GM13976 (cell line): ENCODE measurements at places on chromosomes 7 and 10.

GRCh38 chr7:150945171-150945852 lies 32.8 kb downstream of the KCNH2 start:
- DNase-seq, result no peak

DNA sequence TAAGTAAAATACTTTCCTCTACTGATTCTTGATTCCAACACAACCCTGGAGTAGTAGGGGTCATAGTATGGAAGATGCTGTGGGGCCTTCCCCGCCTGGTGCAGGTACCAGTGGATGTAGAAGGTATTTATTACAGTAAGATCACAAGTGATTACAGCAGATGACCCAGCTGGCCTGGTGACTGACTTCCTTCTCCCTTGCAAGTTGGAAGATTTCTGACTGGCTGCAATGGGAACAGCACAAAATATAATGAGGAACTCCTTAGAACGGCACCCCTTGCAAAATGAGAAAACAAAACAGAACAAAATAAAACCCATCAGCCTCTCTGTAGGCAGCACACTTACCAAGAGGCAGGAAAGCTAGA lies 61.7 kb upstream of the TARP start:
- no peak for DNase-seq

DNA sequence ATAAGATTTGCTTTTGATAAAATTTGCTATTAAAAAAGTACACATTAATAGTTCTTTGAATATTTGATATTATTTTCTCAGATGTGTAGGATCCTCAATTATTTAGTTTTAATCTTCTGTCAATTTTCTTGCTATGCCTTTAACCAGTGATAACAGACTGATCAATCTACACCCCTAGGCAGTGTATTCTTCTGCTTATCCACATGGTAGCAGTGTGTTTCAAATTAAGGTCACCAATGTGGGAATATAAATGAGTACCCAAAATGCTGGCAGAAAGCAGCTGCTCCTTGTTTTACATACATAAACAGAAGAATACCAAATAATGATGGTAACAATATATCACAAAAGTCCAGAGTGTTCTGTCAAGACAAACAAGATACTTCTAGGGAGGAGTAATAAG lies 87.0 kb downstream of the SKAP2 start:
- no peak for DNase-seq

DNA sequence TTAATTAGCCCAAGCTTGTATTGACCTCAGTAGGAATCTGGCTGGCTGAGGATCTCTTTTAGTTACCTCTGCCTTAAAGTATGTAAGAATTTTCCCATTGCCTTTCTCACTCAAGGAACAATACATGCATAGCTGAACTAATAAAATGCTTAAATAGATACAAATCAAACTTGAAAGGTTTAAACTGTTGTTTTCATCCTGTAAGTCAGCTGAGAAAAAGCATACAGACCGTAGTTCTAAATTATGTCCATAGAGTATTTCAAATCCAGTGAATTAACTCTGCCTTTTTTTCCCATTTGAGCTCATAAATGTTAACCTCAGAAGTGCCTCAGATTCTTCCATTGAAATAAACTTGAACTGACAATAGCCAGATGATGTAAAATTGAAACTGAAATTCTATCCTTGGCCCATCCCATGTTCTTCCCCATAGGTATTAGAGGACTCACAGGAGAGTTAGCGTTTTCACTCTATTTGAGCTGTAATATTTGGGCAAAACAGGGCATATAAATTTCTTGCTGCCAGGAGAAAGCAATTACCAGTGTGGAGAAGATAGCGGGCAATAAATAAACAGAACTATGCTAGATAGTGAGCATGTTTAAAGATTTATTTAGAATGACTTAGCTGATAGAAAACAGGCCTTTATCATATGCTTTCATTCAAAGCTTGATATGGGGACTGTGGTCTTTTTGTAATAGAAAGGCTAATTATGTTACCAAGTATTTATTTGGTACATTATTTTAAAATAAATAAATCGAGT lies 163.7 kb downstream of the WNT2 start:
- DNase-seq, result no peak

- DNase-seq, result no peak
These were observed 188.5 kb downstream of the JAZF1 start for GRCh38 chr7:27992097-27992496.

DNA sequence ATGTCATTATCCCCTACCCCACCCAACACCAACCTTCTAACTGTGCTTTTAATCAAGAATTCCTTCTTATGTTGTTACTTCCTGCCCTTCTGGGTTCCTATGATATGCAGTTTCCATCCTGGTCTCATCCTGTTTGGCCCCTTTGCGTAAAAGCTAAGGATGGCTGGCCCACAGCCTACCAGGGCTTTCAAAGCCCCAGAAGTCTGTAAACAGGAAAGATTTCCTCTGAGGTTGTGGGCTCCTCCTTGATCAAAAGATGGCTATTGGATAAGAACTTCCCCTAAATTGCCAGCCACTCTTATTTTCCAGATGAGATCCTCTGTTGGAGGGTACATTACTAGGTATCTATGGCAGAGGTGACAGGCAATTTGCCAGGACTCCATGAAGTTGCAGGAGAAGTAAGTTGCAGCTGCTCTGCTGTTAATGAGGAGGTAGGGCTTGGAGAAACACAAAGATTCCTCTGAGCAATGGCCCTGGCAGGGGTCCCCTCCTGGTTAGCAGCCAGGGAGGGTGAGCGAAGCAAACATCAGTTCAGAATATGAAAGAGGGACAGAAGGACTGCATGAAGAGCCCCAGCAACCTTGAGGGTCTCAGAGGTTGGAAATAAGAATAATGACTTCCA lies 32.1 kb downstream of the NRP1 start:
- DNase-seq, result no peak

- peak; percentile 86 for DNase-seq
These were observed 169.3 kb downstream of the SH3PXD2A start for GRCh38 chr10:103685880-103686669.

DNA sequence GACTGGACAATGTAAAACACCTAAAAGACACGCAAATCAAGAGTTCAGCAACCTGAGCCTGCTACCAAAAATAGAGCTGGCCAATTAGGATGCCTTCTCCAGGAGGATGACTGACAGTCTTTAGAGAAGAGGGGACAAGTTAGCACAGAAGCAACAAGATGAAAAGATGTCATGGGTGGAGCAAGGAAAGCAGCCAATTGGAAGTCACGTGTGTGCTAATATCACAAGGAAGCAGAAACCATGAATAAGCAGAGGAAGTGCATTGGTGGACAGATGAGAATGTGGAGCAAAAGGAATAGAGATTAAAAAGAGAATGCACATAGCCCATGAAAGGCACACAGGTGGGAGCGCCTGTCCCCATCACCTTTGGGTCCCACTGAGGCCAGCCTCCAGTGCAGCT lies 148.1 kb downstream of the SLC25A13 start:
- DNase-seq, result no peak

GRCh38 chr10:4909118-4909517 lies 54.1 kb upstream of the AKR1C1 start:
- no peak for DNase-seq

- DNase-seq, result no peak
These were observed 92.7 kb upstream of the GDF10 start for GRCh38 chr10:47207281-47207615.

- peak; percentile 31 for DNase-seq
These were observed 102.9 kb upstream of the FAM20C start for GRCh38 chr7:89232-90019.

GRCh38 chr10:88070080-88070880 lies 206.9 kb downstream of the PTEN start:
- no peak for DNase-seq

- DNase-seq, result no peak
These were observed 5.3 kb downstream of the MMRN2 start for GRCh38 chr10:86952106-86952505.

GRCh38 chr7:77813180-77813579 lies 14.6 kb downstream of the PHTF2 start:
- no peak for DNase-seq

GRCh38 chr10:59829601-59830000 lies 76.3 kb upstream of the MRLN start:
- peak; percentile 23 for DNase-seq

GRCh38 chr7:153887749-153888569 lies 164.2 kb upstream of the DPP6 start:
- DNase-seq, result no peak

DNA sequence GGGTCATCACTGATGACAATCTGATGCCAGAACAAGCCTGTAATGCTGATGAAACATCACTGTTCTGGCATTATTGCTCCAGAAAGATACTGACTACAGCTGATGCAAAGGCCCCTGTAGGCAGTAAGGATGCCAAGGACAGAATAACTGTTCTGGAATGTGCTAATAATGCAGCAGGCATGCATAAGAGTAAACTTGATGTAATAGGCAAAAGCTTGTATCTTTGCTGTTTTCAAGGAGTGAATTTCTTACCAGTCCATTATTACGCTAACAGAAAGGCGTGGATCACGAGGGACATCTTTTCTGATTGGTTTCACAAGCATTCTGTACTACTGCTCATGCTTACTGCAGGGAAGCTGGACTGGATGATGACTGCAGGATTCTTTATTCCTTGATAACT lies 18.7 kb downstream of the LCOR start:
- no peak for DNase-seq

GRCh38 chr10:51783941-51784340 lies 84.5 kb upstream of the CSTF2T start:
- DNase-seq, result no peak

- no peak for DNase-seq
These were observed 193.0 kb upstream of the SHH start for GRCh38 chr7:156005202-156005691.

DNA sequence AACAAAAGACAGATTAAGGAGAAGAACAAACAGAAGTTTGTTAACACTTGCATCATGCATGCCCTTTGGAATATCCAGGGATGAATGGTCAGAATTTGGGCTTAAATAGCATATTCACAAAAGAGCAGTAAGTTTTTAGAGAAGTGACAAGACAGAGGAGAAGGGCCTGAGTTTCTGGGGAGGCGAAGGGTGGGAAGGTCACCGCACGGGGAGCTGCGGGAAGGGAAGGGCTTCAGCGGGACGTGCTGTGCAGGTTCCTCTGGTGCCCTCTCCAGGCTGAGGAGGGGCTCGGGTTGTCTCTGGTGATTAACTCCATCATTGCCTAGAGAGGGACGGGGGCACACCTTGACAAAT lies 10.4 kb upstream of the ZNF22 start:
- no peak for DNase-seq

DNA sequence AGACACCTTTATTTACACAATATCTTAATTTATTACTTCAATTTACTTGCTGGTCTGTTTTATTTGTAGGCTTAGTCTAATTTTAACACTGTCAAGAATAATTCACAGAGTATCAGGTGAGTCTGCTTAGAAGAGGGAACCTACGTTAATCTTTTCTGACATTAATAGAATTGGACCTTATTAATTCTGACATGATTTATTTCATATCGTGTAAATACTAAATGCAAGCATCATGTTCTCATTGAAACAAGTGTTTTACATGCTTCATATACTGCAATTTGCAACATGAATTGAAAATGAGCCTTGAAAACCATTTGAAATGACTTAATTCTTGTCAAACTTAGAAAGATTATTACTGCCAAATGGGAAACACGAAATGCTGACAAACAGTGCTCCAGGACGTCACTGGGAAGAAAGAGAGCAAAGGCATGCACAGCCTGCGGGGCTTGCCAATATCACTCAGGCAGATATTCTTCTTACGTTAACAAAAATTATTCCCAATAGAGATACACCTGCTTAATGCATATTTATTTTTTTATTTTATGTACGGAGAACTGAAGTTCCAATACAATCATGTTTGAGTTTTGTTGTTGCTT lies 282.0 kb upstream of the AKR1E2 start:
- DNase-seq, result no peak

GRCh38 chr10:62638062-62638477 lies 166.4 kb upstream of the ADO start:
- DNase-seq, result no peak

DNA sequence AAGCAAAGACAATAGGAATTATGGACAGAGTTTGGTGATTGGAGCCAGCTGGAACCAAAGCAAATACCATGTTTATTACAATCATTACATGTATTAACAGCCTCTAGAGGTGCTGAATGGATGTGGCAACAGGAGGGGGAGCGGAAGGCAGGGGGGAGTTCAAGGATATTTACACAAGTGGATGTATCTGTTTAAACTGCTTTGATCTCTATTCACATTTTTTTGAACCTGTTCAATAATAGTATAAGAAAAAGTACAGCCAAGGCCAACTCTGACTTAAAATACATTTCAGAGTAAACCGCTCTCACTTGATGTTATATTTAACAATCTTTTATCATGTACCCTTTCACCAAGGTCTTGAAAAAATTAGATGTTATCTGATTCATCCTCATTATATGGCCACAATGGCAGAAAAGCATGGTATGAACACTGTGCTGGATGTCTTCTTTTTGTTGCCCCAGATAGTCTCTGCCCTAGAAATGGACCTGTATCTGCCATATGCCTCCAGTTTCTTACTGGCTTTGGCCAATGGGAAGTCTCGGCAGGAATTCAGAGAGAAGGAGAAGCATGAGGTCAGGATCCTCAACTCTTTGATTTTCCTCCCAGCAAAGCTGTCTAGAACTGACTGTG lies 88.2 kb upstream of the FAM133B start:
- DNase-seq, result no peak

GRCh38 chr7:1027242-1028043 lies 16.9 kb upstream of the GPR146 start:
- no peak for DNase-seq

- DNase-seq, result no peak
These were observed 58.6 kb upstream of the EBF3 start for GRCh38 chr10:130022511-130023299.

GRCh38 chr10:7797582-7797981 lies 9.6 kb downstream of the ATP5F1C start:
- no peak for DNase-seq

GRCh38 chr7:73844131-73844547 lies 1.8 kb upstream of the METTL27 start:
- DNase-seq, result no peak

- no peak for DNase-seq
These were observed 160.7 kb downstream of the TMEM178B start for GRCh38 chr7:141234335-141235105.

DNA sequence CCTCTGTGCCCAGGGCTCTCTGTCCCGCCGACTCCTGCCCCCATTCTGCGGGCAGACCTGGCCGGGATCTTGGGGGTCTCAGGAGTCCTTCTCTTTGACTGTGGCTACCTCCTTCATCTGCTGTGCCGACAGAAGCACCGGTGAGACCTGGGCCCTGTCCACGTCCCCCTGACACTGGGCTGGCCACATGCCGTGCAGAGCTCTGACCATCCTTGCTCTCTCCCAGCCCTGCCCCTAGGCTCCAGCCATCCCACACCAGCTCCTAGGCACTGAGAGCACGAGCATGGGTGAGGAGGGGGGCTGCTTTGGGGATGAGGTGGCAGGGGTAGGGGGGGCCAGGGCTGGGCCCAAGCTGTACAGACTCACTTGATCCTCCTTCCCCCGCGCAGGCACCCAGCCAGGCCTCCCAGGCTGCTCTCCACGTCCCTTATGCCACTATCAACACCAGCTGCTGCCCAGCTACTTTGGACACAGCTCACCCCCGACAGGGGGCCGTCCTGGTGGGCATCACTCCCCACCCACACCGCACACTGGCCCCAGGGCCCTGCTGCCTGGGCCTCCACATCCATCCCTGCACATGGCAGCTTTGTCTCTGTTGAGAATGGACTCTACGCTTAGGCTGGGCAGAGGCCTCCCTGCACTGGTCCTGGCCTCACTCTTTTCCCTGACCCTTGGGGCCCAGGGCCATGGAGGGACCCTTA lies 4.8 kb upstream of the PILRB start:
- no peak for DNase-seq
